ENCODE measurements at places on chromosomes 3 and 15. TPM values are rescaled to one million over a fixed set of nuclear protein-coding genes. Genes with fewer than 3 reads are reported as not detected.

The GP5 gene
- total RNA-seq = not detected

The NANOGP8 gene
- not detected for total RNA-seq

The SI gene
- total RNA-seq = not detected

The TERB2 gene
- not detected for total RNA-seq

The WDR82 gene
- total RNA-seq = 54.1 TPM

The KBTBD13 gene
- total RNA-seq = 1.4 TPM

The SUMF1 gene
- total RNA-seq = 6.6 TPM

The ARPIN gene
- 6.6 TPM for total RNA-seq

The GABRB3 gene
- total RNA-seq = 0.39 TPM

The FILIP1L gene
- total RNA-seq = 115 TPM

The RGMA gene
- total RNA-seq = 217 TPM

The SAXO2 gene
- total RNA-seq = not detected

The RBP2 gene
- not detected for total RNA-seq

The LRRN1 gene
- 1.1 TPM for total RNA-seq

The MORC1 gene
- not detected for total RNA-seq

The TRIP4 gene
- 1.9 TPM for total RNA-seq

The WDR49 gene
- 0.29 TPM for total RNA-seq

The FGF12 gene
- 0.46 TPM for total RNA-seq

The FSIP1 gene
- 23.9 TPM for total RNA-seq

The ROPN1 gene
- not detected for total RNA-seq

The IREB2 gene
- 21.6 TPM for total RNA-seq

The CIDEC gene
- total RNA-seq = 2.9 TPM

The CCR4 gene
- not detected for total RNA-seq

The SLC22A14 gene
- total RNA-seq = not detected

The DGKG gene
- total RNA-seq = 8.9 TPM

The DIPK2A gene
- total RNA-seq = 14.1 TPM

The CORO2B gene
- total RNA-seq = 1.5 TPM

The AKAP13 gene
- 210 TPM for total RNA-seq

The GABRG3 gene
- total RNA-seq = not detected

The COX5A gene
- 473 TPM for total RNA-seq

The CFAP20DC gene
- total RNA-seq = not detected

The NCBP2 gene
- total RNA-seq = 29.9 TPM

The CSPG4 gene
- 103 TPM for total RNA-seq

The ITIH3 gene
- total RNA-seq = 3.1 TPM

The OSTN gene
- not detected for total RNA-seq

The CCR3 gene
- total RNA-seq = not detected

The INKA1 gene
- not detected for total RNA-seq

The RABL3 gene
- 20.0 TPM for total RNA-seq

The GP9 gene
- not detected for total RNA-seq

The AADAC gene
- 1.1 TPM for total RNA-seq

The CCDC13 gene
- total RNA-seq = 0.12 TPM

The HCLS1 gene
- total RNA-seq = 8.3 TPM

The TNIK gene
- total RNA-seq = 7.0 TPM

The KCNAB1 gene
- total RNA-seq = 1.7 TPM

The HIGD2B gene
- total RNA-seq = not detected
